A549 (cell line): ENCODE measurements at places on chromosomes 5 and 9. TPM values are rescaled to one million over a fixed set of nuclear protein-coding genes. Genes with fewer than 3 reads are reported as not detected.

DNA sequence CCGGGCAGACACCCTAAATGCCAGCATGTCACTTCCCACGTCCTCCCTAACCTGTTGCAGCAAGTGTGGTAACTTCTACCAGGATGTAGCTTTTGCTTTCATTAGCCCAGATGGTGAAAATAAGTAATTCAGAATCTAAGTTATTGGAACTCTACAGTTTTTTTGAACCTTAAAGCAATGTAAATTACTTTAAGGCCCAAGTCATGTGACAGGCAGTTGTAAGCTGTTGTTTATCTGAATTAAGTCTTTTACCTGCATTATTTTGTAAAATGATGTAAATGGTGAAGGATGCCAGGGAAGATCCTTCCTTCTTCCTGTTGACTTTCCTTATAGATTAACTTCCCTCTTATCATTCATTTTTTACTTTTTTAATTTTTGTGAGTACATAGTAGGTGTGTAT, 670.2 kb downstream of the SEMA5A start:
- DNase-seq: no peak

GRCh38 chr5:66080664-66081063, 63.4 kb upstream of the SREK1 start:
- no peak for DNase-seq

DNA sequence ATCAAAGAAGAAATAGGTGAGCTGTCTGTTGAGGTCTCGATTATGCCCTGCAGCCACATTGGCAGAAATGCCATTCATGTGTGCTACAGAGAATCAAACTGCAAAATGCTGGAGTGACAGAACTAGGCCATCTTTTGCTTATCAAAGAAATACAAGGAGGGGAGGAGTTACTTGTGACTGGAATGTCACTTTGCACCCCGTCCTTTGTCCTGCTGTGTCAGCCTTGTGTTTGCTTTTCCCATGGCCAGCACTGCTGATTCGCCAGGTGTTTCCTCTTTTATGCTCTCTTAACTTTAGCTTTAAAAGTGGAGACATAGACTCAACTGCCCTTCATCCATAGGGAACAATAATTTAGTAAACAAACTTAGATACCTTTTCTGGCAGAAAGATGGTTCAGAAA, 54.3 kb downstream of the SLC46A2 start:
- DNase-seq: no peak

DNA sequence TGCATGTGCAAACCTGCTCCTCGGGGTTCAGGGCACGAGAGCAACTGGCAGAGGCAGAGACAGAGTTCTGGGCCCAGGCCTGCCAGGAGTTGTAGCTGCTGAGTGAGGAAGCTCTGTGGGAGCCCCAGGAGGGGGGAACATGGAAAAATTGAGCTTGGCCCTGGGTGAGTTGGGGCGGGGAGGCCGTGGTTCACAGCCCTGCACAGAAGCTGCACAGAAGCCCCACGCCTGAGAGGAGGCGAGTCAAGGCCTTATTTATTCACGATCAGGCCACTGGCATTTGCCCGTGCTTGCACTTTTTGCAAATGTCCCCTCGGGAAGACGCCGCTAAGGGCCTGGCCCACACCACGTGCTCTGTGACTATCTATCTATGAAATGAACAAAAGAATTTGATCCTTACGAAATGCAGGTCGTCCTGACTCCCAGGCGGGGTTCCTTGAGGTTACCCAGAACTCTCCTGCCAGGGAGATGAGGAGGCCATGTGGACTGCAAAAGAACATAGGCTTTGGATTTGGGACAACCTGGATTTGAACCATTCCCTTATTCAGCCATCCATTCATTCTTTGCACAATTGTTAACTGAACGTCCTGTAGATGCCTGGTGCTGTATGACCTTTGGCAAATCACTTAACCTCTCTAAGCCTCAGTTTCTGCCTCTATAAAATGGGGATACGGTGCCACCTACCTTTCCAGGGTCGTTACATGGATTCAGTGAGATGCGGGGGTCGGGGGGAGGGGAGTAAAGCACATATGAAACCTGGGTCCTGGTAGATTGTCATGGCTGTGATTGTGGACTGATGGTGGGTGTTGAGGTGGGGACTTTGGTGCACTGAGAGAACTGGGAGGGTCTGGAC, 17.9 kb downstream of the COL27A1 start:
- no peak for DNase-seq

- no peak for DNase-seq
These were observed 834.9 kb upstream of the ZNF608 start for GRCh38 chr5:125581311-125581710.

- DNase-seq: no peak
These were observed 7.4 kb downstream of the TLX3 start for GRCh38 chr5:171316258-171317121.

KCNV2 gene
- not detected in 3 replicates for polyA plus RNA-seq

FAM221B gene
- polyA plus RNA-seq: not detected in 3 replicates

ACOT12 gene
- not detected in 3 replicates for polyA plus RNA-seq
